Neuronal stem cell (in vitro differentiated cells): ENCODE measurements at places on chromosomes 6 and 20.

DNA sequence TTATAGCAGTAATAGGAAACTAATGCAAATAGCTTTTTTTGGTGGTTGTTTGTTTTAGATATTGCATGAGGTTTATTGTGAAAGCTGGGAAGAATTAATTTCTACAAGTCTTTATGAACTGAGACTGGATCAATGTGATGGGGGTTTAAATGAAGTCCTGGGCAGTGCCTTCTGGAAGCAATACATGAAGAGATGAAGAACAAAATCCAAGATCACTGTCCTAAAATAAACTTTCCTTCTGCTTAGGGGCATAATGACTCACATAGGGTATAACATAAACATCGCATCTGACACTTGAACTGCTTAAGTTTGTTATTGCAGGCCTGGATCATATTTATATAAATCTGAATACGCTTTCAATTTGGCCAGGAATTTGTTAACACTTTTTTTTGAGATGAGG is 20.9 kb upstream of the SHLD1 start:
- DNase-seq, result no peak

DNA sequence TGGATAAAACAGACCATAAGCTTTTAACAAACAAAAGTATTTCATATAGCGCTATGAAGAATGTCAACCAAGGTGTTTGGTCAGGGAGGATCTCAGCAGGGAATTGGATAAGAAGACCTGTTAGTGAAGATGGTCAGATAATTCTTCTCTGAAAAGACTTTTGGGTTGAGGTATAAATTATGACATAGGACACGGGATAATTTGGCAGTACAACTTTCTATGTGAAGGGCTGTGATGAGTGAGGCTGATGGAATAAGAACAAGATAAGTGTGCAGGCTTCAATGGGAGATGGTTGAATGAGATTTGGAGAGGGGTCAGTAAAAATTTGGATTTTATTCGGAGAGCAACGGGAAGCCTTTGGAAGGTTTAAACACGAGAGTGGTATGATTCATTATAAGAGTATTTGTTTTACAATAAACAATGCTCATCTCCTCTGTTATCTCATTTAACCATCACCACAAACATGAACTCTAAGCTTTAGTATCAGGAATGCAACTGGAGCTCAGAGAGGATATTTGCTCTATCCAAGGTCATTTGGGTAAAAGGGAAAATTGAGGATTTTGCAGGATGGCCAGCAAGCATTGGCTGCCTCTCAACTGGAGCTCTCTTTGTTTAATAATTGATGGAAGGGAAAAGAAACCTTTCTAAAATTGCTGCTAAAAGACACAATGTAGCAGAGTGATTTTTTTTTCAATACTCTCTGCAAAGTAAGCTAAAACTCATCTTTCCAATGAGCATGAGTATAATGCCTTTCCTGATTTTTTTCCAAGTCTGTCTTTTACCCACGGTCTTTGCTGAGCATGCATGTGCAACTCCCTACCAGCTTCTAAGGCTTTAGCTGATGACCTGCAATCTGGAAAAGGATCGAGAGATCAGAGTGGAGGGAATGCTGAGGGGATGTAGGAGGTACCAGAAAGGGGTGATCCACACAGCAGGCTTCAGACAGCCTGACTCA is 534.0 kb downstream of the CBLN4 start:
- DNase-seq, result no peak

DNA sequence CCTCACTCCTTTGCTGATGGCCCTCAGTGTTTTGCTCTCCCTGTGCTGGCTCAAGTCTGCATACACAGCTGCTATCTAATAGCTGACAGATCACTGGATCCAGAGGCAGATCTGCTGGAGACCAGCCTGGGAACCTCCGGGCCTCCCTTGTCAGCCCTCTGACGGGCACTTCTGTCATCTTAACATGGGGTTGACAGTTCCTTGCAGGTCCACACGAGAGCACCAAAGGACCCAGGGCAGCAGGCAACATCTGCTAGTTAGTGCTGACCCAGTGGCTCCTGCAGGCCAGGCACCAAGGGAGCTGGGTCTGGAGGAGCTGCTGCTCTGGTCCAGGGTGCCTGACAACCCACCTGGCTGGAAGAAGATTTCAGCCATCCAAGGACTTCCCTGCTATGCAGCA is 208.1 kb downstream of the UST start:
- DNase-seq, result no peak

- no peak for DNase-seq
Measured at GRCh38 chr6:163688739-163689362, 274.3 kb downstream of the QKI start.

DNA sequence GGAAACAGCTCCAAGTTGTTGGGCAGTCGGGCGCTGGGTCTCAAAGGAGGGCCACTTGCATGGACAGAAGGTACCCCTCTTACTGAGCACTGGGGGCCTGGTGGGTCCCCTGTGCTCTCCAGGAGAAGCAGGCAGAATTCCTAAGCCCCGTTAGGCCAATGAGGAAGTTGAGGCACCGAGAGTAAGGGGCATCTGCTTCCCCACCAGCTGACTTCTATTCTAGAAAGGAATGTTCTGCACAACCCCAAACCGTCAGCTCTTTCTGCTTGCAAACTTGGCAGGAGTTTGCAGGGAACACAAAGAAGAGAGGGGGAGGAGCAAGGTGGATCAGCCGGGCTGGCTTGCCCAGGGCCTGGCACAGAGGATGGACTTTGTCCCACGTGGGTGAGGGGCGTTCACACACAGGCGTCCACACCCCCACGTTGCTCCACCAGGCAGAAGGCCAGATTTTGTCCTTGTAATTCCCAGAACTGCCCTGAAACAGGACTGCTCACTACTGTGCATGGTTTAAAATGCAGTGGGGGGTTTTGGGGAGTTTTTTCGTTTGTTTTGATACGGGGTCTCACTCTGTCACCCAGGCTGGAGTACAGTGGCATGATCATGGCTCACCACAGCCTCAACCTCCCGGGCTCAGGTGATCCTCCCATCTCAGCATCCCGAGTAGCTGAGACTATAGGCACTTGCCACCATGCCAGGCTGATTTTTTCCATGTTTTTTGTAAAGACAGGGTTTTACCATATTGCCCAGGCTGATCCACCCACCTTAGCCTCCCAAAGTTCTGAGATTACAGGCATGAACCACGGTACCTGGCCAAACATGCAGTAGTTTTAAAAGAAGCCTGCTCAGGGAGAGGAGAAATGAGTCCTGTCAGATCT is 93.3 kb downstream of the SNX5 start:
- no peak for DNase-seq

GRCh38 chr20:31806564-31807355 is 12.4 kb upstream of the MYLK2 start:
- no peak for DNase-seq

DNA sequence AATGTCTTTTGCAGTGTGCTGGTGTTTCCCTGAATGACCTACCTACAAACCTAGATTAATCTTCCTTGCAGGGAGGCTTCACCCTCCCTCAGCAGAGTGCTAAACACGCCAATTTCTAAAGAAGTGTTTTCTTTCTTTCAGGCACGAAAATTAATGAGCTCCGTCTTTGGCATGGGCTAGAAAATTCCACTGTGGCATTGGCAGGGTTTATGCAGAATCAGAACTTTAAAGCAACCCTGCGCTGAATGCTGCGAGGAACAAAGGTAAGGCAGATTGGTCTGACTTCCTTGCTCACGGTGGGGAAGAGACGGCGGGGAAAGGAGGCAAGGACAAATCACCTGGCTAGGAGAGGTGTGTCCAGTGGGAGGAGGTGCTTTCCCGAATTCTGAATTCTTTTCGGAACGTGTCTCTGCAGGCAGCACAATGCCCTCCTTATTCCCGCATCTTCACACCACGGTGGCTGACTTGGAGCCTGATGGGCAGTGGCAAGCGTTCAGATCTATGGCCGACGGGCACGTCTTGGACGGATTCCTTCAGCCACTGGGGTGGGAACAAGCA is 6.2 kb upstream of the BANF2 start:
- DNase-seq, result no peak

DNA sequence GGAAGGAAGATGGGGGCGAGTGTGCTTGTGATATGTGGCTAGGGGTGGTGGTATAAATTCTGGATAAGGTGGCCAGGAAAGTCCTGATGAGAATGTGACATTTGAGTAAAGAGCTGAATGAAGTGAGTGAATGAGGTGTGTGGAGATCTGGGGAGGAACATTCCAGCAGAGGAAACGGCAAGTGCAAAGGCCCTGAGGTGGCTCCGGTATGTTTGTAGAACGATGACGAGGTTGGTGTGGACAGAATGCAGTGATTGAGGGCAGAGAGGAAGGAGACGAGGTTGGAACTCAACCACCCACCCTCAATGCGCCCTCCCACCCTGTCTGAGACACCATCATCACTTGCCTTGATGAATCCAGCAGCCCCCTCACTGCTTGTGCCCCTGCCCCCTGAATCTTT is 214.1 kb upstream of the RNF24 start:
- DNase-seq, result no peak

GRCh38 chr20:316316-317068 is 8.9 kb upstream of the SOX12 start:
- DNase-seq, result no peak

- DNase-seq, result no peak
Measured at GRCh38 chr20:51536116-51537069, 6.1 kb downstream of the NFATC2 start.

DNA sequence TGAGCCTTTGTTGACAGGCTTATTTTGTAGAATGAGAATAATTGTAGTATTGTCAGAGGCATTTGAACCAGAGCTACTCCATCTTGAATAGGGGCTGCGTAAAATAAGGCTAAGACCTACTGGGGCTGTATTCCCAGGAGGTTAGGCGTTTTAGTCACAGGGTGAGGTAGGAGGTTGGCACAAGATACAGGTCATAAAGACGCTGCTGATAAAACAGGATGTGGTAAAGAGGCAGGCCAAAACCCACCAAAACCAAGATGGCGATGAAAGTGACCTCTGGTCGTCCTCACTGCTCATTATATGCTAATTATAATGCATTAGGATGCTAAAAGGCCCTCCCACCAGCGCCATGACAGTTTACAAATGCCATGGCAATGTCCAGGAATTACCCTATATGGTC is 82.7 kb downstream of the PFDN4 start:
- no peak for DNase-seq

- DNase-seq, result no peak
Measured at GRCh38 chr20:45330476-45330875, 17.7 kb downstream of the SDC4 start.

GRCh38 chr6:55632953-55633352 is 54.0 kb upstream of the HMGCLL1 start:
- DNase-seq, result no peak

- DNase-seq, result no peak
Measured at GRCh38 chr20:37523911-37524700, 3.1 kb downstream of the NNAT start.

GRCh38 chr6:46015119-46015968 is at the start of gene CLIC5:
TSS of gene CLIC5 (minus strand) at chr6:46015860. CDS start at chr6:46015542, 318 bp downstream.
- no peak for DNase-seq

DNA sequence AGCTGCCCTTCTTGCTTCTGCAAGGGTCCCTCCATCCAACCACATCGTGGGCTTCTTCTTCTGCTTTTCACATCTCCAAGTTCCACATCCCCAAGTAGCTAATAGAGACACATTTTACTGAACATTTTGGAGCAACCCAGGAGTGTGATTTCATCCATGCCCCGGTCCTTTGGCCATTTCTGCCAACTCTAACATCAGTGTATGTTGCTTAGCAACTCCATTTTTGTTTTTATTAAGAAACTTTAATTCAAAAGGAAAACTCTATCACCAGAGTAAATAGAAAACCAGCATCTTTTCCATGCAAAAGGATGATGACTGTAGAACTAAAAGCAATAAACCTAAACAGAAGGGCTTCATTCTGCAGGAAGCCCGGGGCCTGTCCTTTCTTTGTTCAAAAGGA is 32.7 kb upstream of the SULF2 start:
- DNase-seq, result no peak

GRCh38 chr20:1362484-1362883 is 30.4 kb downstream of the FKBP1A start:
- no peak for DNase-seq

GRCh38 chr6:137766596-137767370 is 100.3 kb upstream of the TNFAIP3 start:
- no peak for DNase-seq

- DNase-seq, result no peak
Measured at GRCh38 chr6:109471105-109471810, 11.8 kb downstream of the ZBTB24 start.

DNA sequence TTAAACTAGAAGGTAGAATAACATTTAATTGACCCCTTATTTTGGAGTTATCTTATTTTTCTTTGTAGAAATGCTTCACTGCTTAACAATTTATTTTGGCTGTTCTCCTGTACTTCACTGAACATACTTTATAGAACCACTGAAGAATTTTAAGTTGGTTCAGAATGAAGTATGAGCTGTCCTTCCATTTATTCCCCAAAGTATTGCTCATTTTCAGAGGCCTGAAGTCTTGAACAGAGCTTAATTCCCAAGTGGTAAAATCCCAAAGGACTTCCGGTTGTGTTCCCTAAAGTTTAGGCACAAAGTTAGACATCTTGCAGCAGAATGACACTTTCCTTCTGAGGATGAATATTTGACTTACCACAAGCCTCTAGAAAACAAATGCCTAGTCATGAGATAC is 233.3 kb downstream of the TINAG start:
- DNase-seq, result no peak

- DNase-seq, result no peak
Measured at GRCh38 chr6:127186889-127187288, 68.4 kb downstream of the RSPO3 start.

DNA sequence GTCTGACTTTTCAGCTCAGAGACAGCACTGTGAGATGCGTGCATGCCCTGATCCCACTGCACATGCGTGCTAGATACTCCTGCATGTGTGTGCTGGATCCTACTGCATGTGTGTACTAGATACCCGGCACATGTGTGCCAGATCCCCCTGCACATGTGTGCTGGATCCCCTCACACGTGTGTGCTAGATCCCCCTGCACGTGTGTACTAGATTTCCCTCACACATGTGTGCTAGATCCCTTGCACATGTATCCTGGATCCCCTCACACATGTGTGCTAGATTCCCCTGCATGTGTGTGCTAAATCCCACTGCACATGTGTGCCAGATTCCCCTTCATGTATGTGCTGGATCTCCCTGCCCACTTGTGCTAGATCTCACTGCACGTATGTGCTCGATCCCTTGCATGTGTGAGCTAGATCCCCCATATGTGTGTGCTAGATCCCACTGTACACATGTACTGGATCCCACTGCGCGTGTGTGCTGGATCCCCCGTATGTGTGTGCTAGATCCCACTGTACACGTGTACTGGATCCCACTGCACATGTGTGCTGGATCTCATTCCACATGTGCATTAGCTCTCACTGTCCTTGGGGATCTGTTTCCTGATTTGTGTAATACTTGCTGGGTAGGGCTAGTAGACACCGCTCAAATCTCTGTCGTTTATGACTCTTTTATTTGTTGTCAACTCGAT is 214.6 kb downstream of the SMOC2 start:
- DNase-seq, result no peak
